Hematopoietic multipotent progenitor cell (in vitro differentiated cells): ENCODE measurements at places on chromosomes 3 and 15.
A peak's percentile ranks its signal among the peaks of the same experiment; 100 is the strongest.

DNA sequence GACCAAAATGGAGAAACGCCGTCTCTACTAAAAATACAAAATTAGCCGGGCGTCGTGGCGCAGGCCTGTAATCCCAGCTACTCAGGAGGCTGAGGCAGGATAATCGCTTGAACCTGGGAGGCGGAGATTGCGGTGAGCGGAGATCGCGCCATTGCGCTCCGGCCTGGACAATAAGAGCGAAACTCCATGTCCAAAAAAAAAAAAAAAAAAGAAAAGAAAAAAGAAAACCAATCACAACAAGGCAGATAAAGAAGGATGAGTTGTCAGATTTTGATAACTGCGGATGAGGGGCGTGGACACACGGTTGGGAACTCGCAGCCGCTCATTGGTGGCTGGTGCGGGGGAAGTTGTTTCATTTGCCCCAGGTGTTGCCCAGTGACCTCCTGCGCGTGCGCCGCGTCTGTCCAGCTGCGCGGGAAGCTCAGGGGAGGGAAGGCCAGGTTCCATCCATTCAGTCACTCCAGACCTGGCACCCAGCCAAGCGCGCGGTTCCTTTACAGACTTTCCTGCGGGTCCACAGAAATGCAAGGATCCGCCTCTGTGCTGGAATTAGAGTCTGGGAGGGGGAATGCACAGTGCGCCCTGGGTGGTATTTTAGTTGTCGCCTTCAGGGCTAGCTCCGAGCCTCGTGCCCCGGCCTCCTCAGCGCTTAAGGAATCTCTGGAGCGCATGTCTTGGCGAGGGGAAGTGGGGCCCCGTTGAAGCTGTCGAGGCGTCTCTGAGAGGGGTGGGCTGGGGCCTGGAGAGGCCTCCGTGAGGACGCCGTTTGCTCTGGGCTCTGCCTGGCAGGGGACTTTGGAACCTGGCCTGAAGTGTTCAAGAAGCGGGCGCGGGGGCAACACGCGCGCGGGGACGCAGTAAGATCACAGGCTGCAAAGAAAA, 708 bp upstream of the GCHFR start:
- DNase-seq = no peak

GRCh38 chr3:53155760-53156159, 5.2 kb upstream of the PRKCD start:
- DNase-seq = no peak

DNA sequence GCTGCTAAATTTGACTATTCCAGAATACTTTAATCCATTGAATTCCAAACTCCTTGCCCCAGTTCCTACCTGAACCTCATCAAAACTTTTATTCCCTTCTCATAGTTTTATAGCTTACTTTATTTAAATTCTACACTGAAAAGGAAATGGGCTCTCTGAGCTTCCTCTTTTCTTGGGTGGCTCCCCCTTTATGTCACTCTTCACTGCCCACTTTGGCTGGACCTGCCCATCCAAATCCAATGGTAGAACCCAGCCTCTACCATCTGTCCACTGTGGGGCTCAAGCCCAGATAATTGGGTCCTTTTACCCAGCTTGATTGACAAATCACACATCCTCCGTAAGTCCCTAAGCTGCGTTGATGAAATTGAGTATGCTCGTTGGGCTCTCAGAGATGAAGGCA, 216.5 kb downstream of the BBX start:
- no peak for DNase-seq

DNA sequence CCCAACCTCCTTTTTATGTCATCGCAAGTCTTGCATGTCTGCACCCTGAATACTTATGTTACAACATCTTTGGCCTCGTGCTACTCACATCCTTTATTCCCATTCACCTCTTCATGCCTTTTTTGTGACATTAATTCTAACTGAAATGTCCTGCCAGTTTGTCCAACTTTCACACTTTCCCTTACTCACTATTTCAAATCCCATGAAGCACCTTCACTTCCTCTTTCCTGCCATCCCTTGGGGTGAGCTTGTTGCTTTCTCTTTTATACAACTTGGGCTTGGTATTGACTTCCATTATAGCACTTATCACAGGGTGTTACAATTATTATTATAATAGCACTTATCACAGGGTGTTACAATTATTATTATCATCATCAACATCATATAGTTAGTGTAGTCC, 496.3 kb downstream of the NLGN1 start:
- no peak for DNase-seq

DNA sequence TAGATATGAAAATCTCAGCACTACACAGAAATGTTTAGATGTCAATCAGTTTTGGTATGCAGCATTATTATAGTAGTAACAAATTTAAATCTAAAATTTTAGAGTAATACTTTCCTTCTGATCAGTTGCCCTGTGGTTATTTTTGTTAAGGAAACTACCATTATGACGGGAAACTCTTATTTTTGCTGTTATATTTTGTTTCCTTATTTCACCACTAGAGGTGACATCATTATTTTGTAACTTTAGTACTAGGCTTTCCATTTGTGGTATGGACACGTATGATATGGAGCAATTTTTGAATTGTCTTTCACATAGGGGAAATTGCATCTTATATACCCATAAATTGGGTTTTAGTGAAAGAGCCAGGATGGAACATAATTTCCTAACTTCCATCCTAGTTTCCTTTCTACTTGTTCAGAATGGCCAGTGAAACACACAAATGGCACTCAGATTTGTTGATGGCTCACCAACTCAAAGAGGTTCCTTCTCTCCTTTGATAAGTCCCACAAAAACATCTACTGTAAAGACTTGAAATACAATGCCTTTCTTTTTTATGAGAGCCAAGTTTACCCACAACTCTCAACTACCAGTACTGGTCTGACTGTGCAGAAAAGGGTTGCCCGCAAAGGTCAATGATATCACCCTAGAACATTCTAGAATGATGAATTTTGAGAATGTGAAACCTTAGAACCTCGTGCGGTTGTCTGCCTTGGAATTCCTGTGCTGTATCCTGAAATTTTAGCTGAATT, 19.4 kb upstream of the PPP4R2 start:
- DNase-seq = no peak

DNA sequence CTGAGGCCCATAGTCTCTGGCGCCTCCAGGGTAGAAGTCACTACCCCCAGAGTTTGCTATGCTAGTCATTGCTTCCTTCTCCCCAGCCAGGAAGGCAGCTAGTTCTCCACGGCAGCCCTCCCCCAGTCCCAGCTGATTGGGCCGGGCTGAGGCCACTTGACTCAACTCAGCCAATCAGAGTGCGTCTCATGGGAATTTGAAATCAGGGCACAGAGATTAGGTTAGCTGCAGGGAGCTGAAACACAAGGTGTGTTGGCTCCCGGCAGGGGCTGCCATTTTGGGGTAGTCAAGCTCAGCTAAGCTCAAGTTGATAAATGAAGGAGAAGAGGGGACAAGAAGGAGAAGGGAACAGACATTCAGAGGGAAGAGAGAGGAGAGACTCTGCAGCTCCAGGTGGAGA, 32.8 kb downstream of the LINGO1 start:
- DNase-seq = peak; percentile 42

- DNase-seq = no peak
These were observed 392.8 kb downstream of the TUSC7 start for GRCh38 chr3:117102426-117102825.

- no peak for DNase-seq
These were observed 153.4 kb upstream of the TSPAN3 start for GRCh38 chr15:77224352-77224751.

GRCh38 chr15:40925863-40926658, 3.1 kb upstream of the DLL4 start:
- no peak for DNase-seq

- no peak for DNase-seq
These were observed 1.5 kb downstream of the NTRK3 start for GRCh38 chr15:88255087-88255483.

GRCh38 chr15:41017066-41017735, 63.9 kb downstream of the CHAC1 start:
- DNase-seq = no peak

DNA sequence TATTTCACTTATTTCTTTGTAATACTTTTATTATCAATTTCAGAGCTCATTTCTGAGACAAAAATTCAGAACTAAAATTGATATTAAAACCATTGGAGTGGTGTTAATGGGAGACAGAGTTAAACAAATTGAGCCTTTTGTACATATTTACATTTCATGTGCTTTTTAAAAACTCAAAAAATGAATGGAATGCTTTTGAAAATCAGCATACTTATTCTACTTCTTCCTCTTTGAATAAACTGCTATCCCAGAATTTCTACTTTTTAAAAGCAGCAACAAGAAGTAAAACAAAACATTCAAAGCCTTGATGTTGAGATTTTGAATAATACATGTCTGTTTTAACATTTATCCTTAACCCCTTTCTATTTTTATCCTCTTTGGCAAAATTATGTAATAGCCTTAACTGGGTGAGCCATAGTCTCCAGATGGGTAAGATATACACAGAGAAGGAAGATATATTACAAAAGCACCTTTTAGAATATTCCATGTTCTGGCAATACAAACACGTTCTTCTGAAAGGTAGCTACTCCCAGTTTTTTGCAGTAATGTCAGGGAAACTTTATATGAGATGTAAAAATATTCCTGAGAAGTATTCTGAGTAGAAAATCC, 123.6 kb downstream of the MBNL1 start:
- no peak for DNase-seq

DNA sequence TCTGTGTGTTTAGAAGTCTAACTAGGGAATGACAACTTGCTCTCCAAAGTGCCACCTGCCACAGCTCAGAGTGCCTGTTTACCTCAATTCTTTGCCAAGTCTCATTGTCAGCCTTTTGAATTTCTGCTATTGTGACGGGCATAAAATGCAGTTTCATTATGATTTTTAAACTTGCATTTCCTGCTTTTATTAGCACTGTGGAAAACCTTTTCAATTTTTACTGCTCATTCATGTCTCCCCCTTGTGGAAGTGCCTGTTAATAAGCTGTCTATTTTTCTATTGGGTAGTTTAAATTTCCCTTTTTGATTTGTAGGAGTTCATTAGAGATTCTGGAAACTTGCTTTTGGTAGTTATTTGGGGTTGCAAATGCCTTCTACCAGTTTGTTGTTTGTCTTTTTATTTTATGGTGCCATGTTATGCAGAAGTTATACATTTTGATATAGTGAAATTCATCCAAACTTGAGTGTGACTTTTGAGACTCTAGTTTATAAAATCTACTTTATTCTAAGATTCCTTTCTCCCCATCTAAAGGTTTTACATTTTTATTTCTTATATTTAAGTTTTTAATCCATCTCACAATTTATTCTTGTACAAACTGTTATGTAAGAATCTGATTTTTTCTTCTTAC, 53.9 kb upstream of the FRMD4B start:
- no peak for DNase-seq

- DNase-seq = no peak
These were observed 5.3 kb downstream of the DVL3 start for GRCh38 chr3:184160456-184160855.

GRCh38 chr3:143443851-143444331, 324.3 kb downstream of the CHST2 start:
- no peak for DNase-seq

GRCh38 chr3:171833789-171834460, 9.2 kb upstream of the TMEM212 start:
- DNase-seq = peak; percentile 58

- no peak for DNase-seq
These were observed 200.5 kb downstream of the CLSTN2 start for GRCh38 chr3:140135461-140135860.

DNA sequence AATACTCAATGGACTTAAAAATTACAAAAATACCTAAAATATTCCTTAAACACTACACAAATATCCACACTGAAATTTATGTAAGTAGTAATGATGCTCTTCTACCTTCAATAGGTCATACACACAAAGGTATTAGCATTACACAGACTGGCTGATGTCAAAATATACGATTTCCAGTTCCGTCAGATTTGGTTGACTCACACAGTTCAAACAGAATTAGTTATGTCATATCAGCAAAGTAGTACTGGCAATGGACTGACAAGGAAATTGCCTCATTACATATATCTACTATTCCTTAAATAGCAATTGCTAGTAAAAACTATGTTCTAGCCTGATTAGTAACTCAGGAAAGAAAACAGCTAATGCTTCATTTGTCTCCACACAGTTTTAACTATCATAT, 70.8 kb downstream of the ADAM10 start:
- no peak for DNase-seq

GRCh38 chr15:73930371-73930770, 4.1 kb downstream of the LOXL1 start:
- no peak for DNase-seq

- DNase-seq = no peak
These were observed 117.3 kb upstream of the ALDH1A3 start for GRCh38 chr15:100762289-100762688.

DNA sequence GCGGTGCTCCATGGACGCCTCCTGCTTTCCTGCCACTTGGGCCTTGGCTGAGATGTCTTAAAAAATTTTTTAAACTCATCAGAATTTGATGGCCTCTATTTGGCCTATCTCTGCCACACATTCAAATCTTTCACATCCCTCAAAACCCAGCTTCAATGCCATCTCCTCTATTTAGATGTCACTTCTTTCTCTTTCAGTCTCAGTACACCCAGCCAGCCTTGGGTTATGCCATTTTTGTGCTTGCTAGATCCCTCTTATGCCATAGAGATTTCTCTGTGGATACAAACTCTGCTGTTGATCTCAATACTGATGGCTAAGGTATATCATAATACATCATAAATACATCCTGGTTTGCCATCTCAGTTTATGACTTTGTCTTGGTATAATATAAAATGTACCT, 222.3 kb upstream of the TPRG1 start:
- DNase-seq = no peak

- no peak for DNase-seq
These were observed 526.8 kb upstream of the CCDC54 start for GRCh38 chr3:106850437-106850836.

DNA sequence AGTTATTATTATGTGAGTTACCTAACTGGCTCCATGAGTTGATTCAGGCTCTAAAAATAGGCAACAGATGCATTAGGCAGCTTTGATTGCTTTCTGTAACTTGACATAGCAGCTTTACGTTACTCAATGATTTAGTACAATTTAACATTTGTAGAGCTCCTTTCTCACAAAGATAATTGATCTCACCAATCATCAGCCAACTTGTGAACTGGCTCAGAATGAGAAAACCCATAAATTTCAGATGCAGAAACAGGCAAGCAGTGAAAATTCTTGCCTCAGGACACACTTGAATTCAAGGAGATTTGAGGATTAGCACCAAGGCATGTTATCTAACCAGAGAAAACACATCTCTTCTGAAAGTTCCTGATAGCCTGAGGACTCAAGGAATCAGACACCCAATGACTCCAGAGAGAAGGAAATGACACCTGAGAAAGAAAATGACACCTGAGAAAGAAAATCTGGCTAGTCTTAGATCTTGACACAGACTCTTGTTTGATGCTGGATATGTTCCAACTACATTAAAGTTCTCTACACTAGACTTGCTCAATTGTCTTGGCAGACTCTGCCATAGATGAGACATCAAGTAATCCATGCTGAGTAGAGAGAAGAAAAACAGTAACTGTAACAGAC, 315.1 kb upstream of the CBLB start:
- no peak for DNase-seq

DNA sequence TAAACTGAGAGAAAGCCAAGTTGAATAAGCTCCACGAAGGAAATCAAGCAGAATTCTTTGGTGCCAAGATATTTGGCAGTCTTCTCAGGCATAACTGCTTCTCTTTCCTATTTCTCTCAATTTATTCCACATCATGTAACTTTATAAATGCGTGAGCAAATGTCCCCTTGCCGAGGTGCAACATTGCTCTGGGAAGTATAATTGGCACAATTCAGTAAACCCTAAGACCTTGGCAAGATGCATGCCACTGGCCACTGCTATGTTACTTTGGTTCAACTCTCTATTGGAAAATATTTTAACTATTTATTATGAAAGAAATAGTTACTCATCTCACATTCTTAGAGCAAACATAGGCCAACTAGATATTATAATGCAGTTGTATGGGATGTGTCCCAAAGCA, 170.2 kb downstream of the SUCNR1 start:
- no peak for DNase-seq
